Stimulated activated effector memory CD8-positive, alpha-beta T cell treated with anti-CD3 and anti-CD28 coated beads, Interleukin-12 subunit alpha, Interleukin-12 subunit beta, amount 100 ng/mL, for 72 hours (primary cell): ENCODE measurements at places on chromosomes 5 and 9.

GRCh38 chr5:74274326-74274725 is 366.2 kb downstream of the ENC1 start:
- no peak for DNase-seq

DNA sequence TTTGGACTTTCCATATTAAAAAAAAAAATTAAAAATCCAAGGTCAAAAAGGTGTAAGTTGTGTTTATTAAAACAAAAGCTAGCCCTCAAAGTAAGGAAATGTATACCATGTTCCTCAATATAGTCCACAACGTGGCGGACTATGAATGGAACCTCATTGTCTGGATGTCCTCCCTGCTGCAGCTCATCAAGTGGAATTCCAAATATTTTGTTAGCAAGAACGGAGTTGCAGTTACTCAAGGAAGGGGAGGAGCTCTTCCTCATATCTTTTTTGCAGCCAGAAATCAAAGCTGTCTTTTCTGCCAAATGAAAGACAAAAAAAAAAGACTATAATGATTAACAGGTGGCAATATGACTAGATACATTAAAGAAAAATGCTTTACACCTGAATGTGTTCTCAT is 14.0 kb downstream of the FAM13B start:
- no peak for DNase-seq

DNA sequence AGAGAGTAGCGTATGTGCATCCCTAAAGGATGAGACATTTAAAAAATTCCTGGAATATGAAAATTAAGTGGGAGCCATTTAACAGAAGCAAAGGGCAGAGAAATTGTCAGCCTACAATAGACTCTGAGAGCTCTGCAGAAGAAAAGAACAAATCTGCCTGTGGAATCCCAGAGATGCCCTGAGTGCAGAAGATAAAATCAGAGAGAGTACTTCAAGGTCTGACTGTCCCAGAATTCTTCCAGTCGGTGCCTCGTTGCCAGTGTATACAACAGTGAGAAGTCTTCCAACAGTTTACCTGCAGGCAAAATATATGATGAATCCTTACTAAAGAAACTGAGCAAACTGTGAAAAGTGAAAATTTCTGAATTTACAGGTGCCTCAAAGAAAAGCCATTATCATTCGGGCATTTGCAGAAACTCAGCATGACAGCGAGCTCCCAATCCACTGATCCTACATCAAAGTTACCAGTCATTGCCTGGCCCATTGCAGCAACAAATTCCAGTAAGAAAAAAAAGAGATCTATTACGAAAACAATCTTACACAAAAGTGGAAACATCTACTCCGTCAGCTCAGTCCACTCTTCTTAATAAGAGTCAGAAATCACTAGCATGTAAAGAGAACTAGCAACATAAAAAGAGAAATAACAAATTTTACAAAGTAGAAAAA is 92.8 kb upstream of the VCAN start:
- DNase-seq: no peak

GRCh38 chr5:43140286-43140685 is 19.6 kb downstream of the ZNF131 start:
- DNase-seq: no peak

GRCh38 chr5:172918421-172919371 is 40.5 kb upstream of the RPL26L1 start:
- no peak for DNase-seq

- DNase-seq: no peak
These were observed 4.8 kb upstream of the FAM240B start for GRCh38 chr9:38724754-38725153.
